ENCODE measurements at places on chromosomes 7 and 10.

DNA sequence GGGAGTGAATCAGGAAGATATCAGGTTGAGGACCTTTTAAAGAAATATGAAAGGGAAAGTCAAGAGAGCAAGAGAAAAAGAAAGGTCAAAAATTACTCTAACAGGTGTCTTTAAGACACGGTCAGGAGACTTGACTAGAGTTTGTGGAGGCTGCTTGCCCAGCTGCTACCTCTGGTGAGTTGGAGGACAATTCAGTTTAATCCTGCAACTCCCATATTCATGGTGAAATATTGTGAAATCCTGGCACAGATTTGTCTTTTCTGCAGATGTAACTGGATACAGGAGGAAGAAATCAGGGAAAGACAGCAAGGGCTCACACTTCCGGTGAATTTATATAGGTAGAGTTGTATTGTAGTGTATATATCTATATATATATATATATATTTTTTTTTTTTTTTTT is 93.5 kb downstream of the AKAP9 start:
- DNase-seq: no peak

- DNase-seq: no peak
Measured at GRCh38 chr10:35552650-35553342, 52.3 kb upstream of the GJD4 start.

DNA sequence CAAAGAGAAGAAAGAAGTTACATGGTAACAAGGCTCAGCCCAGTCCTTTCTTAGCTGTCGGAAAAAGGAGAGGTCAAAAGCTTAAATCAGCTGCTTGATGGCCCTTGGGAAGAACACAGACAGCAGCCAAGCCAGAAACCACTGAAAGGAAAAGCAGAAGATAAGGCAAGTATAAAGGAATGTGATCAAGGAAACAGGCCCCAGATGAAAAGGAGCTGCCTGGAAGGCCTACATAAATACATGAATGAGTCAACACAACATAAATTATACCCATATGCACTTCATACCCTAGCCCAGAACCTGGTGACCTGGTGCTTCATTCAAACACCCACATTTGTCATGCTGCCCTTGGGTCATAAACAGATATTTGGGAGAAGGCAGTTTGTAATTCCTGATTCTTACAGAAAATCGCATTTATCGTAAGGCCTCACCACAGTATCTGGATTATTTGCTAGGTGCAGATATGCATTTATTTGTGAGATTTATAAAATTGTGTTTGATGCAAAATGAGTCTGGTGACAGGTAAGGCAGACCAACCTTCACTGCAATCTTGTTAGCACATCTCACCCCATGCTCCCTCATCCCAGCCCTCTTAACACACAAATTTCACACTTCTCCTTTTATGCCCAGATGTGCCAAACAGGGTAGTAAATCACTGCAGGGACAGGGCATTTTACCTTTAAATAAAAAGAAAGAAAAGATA is 94.9 kb upstream of the KCNIP2 start:
- no peak for DNase-seq

DNA sequence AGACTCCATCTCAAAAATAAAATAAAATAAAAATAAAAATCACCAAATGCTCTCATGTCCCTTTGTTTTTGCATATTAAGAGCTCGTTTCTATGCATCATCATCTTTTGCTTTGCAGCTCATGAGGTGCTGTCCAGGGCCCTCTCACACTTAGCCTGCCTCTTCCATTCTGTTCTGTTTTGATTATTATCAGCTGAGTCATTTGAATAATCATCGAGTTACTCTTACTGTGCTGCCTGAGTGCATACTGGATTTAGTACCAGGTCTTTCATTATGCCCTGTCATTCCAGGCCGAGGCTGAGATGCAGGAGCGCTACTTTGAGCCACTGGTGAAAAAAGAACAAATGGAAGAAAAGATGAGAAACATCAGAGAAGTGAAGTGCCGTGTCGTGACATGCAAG is 33.0 kb downstream of the UCMA start:
- no peak for DNase-seq

DNA sequence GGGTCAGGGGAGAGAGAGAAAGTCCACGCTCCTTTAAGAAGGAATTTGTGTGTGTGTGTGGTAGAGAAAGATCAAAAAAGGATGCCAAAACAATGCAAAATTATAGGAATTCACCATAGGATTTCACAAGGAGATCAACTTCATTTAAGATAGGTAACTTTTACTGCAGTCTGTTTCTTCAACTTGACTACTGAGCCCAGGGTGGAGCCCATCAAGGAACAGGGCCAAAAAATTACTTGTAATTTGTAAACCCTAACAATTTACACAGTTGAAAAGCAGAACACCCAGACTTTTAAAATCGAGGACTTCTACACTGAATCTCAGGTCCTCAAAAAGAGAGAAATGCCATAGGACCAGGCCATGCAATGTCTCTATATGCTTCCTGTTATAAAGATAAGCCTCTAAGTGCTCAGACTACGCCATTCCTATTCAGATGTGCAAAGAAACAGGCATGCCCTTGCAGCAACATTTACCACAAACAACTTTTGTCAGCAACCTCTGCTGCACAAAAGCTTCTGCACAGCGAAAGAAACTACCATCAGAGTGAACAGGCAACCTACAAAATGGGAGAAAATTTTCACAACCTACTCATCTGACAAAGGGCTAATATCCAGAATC is 10.6 kb upstream of the GIMAP4 start:
- no peak for DNase-seq

GRCh38 chr10:13100349-13101294 is 659 bp downstream of the OPTN start:
- no peak for DNase-seq

DNA sequence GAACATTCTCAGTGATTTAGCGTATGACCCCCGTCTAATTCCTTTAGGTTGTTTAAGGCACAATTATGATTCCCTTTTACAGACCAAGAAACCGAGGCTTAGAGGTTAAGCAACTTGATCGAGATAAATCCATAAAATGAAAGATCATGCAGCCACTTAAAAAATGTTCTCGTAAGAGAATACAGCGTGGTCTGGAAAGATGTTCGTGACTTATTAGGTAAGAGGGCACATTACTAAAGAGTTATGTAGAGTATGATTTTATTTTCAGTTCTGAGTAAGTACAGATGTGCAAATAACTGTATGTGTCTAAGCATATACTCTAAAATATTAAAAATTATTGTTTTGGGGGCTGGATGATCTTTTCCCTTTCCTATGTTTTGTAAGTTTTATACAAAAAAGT is 575.1 kb downstream of the PARD3 start:
- no peak for DNase-seq

GRCh38 chr7:158996214-158997109 is 140.1 kb downstream of the DYNC2I1 start:
- DNase-seq: no peak

GRCh38 chr10:22218448-22218847 is 633 bp upstream of the EBLN1 start:
- no peak for DNase-seq

DNA sequence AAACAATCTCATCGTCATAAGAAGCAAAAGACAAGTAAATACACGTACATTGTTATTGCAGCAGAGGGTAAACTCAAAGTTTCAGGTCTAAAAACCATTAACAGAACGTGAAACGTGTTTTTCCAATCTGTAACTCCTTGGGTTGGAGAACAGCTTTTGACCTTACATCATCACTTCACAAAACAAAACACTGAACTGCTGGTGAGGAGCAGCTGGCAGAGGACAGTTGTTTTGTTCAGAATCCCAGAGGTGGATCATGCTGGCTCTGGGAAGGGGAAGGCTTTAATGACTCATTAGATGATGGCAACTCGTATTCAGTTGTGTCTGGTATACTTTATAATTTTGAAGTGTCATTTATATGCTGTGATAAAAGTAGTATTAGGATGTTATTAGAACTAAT is 923.0 kb upstream of the CELF2 start:
- no peak for DNase-seq

GRCh38 chr7:107891636-107892366 is 818 bp downstream of the DLD start:
- no peak for DNase-seq

GRCh38 chr10:70367195-70367796 is 15.1 kb downstream of the LRRC20 start:
- no peak for DNase-seq

DNA sequence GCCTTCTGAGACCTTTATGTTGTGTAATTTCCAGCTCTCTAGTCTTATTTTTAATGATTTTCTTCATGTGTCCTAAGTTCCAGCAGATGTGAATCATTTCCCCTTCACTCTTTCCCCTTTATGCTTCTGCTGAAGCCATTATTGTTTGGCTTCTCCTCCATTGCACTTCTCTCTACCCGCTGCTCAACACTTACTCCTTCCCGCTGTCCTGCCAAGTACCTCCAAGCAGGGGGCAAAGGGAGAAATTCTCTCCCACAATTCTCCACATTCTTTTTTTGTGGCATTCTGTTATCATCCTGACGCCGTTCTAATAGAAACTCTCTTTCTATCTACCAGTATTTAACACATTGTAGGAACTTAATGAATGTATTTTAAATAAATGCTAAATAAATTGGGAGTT is 388.9 kb upstream of the TPK1 start:
- no peak for DNase-seq

DNA sequence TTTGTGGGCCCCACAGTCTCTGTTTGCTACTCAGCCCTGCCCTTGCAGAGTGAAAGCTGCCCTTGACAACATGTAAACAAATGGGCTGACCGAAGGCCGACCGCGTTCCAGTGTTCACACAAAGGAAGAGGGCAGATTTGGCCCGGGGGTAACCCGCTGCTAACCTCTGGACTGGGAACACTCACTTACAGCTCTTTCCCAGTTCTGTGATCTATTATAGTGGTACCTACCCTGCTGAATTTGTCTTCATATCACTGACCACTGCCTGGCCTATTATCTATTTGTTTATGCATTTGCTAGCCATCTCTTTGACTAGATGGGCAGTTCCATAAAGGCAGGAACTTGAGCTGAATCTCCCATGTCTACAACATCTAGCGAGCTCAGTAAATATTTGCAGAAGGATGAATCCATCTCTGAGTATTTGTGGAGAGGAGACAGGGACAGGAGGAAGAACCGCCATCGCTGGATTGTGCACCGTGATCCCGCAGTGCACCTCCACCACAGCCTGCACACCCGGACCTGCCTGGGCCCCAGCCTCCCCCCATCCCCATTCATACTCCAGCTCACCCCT is 15.2 kb downstream of the SLC29A3 start:
- no peak for DNase-seq

GRCh38 chr10:57145548-57145947 is 784.5 kb upstream of the ZWINT start:
- DNase-seq: no peak

GRCh38 chr10:14478201-14478600 is 147.5 kb upstream of the FRMD4A start:
- no peak for DNase-seq

DNA sequence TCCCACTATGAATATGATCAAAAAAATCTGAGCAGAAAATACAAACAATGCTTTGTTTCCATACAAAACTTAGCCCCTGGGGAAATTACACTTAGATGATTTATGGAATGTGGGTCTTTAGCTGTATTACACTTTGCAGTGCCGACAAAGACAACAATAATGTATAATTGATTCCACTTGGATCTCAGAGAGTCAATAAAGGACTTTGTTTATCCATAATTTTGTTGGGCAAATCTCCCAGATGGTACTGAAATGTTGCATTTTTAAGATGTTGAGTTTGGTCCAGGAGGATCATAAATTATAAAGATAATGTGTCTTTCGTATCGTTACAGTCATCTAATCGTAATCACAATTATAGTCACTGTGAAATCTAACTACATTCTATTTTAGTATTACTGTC is 66.9 kb upstream of the DOCK1 start:
- DNase-seq: no peak

- no peak for DNase-seq
Measured at GRCh38 chr7:147980826-147981813, 609.4 kb upstream of the C7orf33 start.

GRCh38 chr10:28869606-28870201 is 192.4 kb downstream of the BAMBI start:
- no peak for DNase-seq

- no peak for DNase-seq
Measured at GRCh38 chr10:129758207-129759021, 205.7 kb downstream of the EBF3 start.

- DNase-seq: no peak
Measured at GRCh38 chr7:141700848-141701371, 1.1 kb downstream of the DENND11 start.

- no peak for DNase-seq
Measured at GRCh38 chr10:91123261-91123660, 97.2 kb upstream of the PCGF5 start.

- DNase-seq: no peak
Measured at GRCh38 chr7:142066536-142066935, 45.0 kb upstream of the MGAM2 start.

DNA sequence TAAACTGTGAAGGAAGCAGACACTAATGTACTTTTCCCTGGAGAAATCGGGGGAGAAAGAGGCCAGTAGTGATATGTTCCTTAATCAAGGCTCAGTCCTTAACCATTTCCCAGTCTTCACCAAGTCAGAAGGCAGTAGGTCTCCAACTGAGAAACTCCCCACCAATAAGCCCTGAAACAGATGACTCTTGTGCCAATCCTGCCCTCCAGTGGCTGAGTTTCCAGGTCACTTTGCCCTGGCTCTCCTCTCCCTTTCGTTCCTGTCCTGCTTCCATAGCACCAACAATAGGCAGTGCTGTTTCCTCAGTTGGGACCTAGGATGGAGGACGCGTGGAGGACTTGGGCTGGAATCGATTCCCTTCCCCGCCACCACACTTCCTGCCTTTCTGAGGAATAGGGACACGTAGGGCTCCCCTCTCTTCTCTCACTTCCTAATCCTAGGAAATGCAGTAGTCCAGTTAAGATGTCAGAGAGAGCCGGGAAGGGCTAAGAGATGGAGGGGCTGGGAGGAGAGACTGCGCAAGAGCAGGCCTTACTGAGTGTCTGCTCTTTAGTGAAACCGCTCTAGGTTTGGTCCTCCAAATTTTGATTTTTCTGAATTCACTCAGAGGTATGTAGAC is 23.4 kb downstream of the ATOH7 start:
- no peak for DNase-seq

GRCh38 chr7:39291628-39292410 is 274.4 kb upstream of the YAE1 start:
- no peak for DNase-seq

GRCh38 chr7:132390705-132391104 is 185.6 kb downstream of the PLXNA4 start:
- DNase-seq: no peak

DNA sequence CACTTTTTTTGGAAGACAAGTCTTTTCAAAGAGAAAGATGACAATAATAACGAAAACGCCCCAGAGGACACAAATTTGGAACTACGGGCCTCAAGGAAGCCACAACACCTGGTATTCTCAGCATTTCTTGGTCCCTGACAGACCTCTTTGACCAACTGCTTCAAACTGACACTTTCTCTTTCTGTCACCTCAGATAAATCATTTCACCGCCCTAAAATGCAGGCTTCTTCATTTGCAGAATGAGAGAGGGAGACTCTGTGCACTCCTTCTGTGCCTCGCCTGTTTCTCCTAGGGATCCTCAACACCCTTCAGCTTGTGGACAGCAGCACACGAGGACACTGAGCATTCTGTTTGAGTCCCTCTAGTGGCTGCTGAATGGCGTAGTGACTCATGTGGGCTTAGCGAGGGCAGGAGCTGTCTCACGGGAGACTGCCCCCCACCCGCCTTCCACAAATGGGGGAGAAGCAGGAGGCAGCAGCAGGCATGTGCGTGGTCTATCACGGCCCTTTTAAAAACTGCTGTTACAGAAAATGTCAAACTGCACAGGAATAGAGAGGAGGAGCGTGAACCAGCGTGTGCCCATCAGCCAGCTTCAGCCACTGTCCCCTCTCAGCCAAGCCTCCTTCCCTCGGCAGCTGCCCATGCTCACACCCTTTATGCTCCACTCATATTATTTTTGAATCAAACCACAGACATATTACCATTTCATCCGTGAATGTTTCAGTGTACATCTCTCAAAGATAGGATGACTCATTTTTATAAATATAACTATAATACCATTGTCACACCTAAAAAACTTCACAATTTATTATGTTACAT is 41.4 kb downstream of the GSDME start:
- no peak for DNase-seq

Data from stimulated activated CD4-positive, alpha-beta T cell treated with anti-CD3 and anti-CD28 coated beads, Interleukin-12 subunit alpha, Interleukin-12 subunit beta, amount 100 ng/mL, for 4 hours (primary cell).